ENCODE measurements at places on chromosomes 3 and 15. TPM values are rescaled to one million over a fixed set of nuclear protein-coding genes. Genes with fewer than 3 reads are reported as not detected.

GRCh38 chr3:69770976-69771634, 31.8 kb downstream of the MITF start:
- no peak for DNase-seq

- no peak for DNase-seq
Observed at GRCh38 chr15:100726421-100727190, 124.2 kb downstream of the ASB7 start.

DNA sequence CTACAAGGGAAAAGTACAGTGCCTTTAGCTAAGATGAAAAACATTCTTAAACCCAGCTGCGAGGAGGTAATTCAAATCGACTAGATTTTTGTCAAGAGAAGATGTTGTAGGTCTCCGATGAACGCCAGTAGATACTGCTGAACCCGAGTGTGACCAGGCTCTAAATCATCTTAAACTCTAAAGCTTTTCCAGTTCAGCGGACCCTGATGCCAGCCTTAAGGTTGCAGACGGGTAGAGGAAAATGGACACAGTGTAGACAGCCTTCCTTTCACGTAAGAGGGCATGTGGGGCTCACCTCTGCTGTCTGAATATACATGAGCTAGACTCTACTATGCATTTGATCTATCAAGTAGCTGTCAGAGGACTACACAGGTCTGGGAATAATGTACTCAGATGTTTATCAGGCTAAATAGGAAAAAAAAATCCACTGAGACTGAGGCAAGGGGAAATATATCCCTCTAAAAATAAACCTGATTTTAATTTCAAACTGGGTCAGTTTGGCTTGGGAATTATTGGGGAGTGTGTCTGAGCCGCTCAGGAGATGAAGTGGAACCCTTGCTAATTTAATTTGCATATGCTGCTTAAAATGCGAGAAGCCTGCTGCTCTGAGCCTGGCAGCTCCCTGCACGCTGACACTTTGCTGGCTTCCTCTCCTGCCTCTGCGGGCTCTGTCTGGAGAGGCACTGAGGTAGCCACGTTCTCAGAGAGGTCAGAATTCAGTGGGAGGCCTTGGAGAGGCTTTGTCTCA, 151.9 kb downstream of the CADPS start:
- DNase-seq = no peak

- DNase-seq = no peak
Observed at GRCh38 chr15:50432230-50432629, 8.0 kb downstream of the USP8 start.

DNA sequence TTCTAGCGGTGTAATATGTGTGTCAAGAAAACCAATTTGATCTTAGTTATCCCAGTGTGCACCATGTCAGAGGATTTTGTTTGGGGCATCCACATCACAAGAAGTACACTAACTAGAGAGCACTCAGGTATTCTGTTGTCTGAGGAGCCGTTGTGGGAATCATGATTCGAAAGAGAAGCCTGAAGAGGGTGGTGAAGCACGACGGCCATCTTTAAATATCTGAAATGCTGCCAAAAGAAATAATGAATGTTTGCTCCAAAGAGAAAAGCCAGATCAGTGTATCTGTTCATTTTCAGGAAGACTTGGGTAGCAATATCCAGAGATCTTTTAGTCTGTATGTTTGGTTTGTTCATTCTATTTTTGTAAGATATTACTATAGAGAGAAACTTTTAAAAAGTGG, 180.7 kb downstream of the KLHL25 start:
- no peak for DNase-seq

DNA sequence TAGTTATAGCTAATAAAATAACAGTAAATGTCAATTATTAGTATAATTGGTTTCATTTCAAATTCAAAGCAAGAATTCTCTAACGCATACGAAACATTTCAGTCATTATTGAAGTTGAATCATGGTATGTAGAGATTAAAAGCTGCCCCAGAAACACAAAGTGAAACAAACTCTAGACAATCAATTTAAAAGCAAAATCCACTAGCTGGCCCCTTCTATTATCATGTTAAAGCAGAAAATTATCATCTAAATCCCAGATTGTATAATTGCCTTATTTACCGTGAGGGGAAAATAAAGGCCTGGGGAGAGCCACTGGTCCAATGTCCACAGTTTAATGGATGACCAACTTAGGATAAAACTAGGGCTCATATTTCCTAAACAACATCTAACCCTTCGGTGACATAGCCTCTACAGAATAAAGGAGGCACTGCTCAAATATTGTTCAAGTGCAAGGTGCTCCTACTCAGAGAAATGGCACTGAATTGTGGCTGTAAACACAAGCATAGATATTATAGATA, 110.9 kb upstream of the THRB start:
- DNase-seq = no peak

The RBP2 gene
- total RNA-seq = not detected

DNA sequence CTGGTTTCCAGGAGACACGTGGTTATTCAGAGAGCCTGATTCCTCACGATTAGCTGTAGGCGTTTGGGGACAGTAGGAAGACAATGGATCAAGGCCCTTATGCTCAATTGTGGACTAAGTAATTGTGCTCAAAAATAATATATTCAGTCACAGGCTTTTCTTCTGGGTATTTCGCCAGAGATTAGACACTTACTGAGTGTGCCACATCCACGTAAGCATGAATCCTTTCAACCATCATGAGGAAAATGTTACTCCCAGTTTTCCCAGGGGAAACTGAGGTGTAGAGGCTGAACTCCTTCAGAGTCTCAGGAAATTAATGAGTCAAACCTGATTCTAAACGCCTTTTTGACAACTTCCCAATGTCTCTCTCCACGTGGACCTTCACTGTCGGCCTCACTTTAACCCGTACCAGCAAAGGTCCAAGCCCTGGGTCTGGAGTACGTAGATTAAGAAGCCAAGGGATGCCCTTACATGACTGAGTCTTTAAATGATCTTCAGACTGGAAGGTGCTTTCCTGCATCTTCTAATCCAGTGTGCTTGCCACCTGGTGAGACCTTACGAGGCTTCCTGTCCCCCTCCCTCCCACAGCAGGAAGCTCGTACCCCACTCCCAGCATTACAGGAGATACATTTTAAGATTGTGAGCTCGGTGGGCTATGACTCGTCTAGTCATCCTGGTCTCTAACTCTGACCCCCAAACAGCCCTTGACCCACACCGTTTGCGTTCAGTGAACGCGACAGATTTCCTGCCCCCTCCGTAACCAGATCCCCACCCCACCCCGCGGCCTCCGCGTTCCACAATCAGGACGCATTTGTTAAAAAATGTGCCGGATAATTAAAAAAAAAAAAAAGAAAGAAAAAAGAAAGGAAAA, 1.7 kb downstream of the PKM start:
- DNase-seq = peak; percentile 20

GRCh38 chr3:9653565-9654248, 4.4 kb downstream of the MTMR14 start:
- no peak for DNase-seq

The TAMM41 gene
- 25.8 TPM for total RNA-seq

DNA sequence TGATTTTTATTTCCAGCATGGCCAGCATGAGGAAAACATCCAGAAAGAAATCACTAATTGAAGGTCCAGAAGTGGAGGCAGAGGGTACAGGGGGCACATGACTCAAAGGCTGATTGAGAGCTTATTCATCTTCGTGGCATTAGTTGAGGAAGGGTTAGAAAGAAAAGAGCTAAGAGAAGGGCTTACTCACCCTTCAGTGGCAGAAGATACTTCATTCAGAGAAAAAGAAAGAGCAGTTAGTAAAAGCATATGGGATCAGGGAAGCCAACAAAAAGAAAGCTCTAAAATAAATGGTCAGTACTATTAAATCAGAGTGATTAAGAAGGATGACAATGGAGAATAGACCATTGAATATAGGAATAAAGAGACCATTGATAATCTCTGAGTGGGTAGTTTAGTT, 25.2 kb downstream of the GAP43 start:
- no peak for DNase-seq

The SERPINI2 gene
- not detected for total RNA-seq

The SH2D7 gene
- total RNA-seq = not detected

The MST1 gene
- 19.1 TPM for total RNA-seq

- peak; percentile 4 for DNase-seq
Observed at GRCh38 chr3:115623044-115623868, at the start of gene GAP43. GAP43 (plus strand) TSS chr3:115623510; CDS start chr3:115623690, 180 bp downstream.

The CDHR4 gene
- 0.30 TPM for total RNA-seq

DNA sequence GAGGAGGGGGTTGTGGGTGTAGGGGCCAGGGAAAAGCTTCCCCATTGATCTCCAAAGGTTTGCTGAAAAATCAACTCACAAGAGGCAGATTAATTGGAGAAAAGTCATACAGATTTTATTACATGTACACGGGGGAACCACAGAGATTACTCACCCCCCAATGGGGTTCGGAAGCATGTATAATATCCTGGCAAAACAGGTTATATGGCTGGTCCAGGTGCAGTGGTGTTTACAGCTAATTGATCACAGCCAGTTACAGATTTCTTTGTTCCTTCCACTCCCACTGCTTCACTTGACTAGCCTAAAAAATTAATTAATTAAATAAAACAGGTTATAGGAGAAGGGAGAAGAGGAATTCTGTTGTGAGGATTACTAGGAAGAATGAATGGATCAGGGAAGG, 22.4 kb downstream of the PRKCI start:
- no peak for DNase-seq

GRCh38 chr3:121871430-121871829, 22.8 kb upstream of the SLC15A2 start:
- DNase-seq = no peak

DNA sequence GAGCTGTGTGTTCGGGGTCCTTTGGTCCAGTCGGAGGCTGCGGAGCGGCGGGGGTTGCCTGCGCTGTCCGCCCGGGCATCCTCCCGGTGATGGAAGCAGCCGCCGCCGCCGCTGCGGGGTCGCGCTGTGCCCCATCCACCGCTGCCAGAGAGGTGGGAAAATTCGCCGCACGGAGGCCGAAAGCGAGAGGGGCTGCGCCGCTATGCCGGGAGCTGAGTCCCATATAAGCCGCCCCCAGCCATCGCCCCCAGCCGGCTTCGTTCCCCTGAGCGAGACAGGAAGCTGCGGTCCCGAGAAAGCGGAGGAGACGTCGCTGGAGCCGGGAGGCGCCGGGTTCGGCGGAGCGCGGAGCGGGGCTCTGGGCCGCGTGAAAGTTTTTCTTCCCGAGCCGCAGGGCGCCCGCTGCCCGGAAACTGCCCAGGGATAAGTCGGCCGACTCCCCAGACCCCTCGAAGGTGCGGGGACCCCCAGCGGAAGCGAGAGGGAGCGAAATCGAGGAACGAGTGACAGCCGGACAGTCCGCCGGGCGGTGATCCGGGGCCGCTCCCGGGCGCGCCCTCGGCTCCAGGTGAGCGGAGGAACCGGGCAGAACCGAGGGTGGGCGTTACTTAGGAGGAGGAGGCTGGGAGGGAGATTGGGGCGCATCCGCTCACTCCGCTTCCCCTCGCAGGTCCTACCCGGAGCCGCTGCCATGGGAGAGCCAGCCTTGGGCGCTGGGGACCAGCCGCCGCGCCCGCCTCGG, 574 bp downstream of the CHST2 start:
- DNase-seq = peak; percentile 60

GRCh38 chr15:79381593-79381992, 50.5 kb upstream of the MINAR1 start:
- no peak for DNase-seq

The C3orf80 gene
- not detected for total RNA-seq

- no peak for DNase-seq
Observed at GRCh38 chr15:74897300-74897701, 7.5 kb downstream of the MPI start.

GRCh38 chr3:128127236-128127635, 3.6 kb upstream of the RUVBL1 start:
- no peak for DNase-seq

- no peak for DNase-seq
Observed at GRCh38 chr3:70952033-70952747, 631.3 kb downstream of the FOXP1 start.

DNA sequence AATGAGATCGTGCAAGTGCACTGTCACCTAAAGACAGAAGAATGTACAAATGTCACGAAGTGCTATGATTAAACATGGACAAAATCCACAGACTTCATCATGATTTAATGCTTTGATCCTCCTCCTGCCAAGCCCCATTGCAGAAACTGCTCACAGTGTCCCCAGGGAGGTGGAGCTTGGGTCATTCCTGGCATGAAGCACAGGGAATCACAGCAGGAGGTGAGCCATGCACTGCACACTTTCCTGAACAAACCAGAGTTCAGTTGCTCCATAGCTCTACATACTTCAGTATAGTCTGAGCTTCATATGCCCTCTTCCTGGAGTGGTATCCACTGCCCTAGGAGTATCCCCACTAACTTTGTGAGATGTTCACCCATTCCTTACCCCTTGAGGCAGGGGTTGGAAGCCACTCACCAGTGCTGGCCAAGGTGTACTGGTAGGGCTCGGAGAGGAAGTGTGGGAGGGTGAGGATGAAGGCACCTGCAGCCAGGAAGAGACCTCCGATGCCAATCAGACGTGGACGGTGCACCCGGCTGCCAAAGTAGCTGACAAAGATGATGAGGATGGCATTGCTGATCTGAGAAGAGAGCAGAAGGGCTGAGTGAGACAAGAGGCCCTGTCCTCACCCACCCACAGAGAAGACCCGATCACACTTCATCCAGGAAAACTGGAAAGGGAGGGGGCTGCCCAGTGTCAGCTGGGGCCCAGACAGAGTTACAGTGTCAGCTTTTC, 56.3 kb downstream of the SLCO2A1 start:
- DNase-seq = no peak

Measured in natural killer cell (primary cell).